ENCODE measurements at places on chromosomes 1 and 21.

DNA sequence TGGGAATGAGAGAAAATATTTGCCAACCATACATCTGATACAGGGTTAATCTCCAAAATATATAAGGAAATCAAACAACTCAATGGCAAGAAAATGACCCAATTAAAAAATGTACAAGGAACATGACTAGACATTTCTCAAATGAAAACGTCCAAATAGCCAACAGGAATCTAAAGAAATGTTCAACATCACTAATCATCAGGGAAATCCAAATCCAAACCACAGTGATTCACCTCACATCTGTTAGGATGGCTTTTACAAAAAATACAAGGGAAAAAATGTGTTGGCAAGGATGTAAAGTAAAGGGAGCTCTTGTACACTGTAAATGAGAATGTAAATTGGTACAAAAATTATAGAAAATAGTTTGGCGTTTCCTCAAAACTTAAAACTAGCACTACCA is 54.7 kb upstream of the ZRANB2 start:
- DNase-seq: no peak

DNA sequence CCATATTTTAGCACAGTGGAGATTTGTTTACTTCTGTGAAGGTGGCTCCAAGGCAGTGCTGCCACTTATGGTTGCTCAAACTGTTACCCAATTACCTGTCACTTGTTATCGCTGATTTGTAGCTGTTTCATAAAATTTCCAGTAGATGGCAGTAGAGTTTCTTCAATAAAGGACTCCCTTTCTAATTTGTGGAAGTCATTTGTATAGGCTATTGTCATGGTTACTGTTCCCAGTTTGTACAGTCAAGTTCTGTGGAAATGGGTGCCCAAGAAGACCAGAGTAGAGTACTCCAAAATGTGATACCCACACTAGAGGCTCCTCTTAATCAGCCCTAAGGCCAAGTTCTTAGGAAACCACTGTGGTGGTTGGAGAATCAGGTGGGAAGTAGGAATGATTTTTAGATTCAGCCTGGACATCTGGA is 186.1 kb downstream of the CLEC20A start:
- DNase-seq: no peak

DNA sequence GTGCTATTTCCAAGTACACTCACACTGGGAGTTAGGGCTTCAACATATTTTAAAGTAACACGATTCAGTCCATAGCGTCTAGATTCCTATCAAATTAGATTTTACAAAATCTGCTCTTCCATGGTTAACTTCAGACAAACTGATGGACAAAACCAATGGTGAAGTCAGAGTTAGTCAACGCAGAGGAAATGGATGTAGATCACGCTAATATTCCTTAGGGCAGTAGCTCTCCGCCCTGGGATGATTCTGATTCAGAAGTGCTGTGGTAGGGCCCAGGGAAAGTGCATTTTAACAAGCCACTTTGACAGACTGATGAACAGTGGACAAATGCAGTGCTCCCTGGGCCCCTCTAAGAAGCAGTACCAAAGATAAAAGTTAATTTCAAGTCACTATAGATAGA is 83.2 kb downstream of the HIVEP3 start:
- DNase-seq: no peak

- no peak for DNase-seq
Observed at GRCh38 chr1:32321712-32322291, 14.2 kb downstream of the MARCKSL1 start.

- DNase-seq: no peak
Observed at GRCh38 chr1:217617126-217617525, 13.8 kb downstream of the GPATCH2 start.

GRCh38 chr21:32574946-32575925 is 10.1 kb downstream of the TCP10L start:
- no peak for DNase-seq

DNA sequence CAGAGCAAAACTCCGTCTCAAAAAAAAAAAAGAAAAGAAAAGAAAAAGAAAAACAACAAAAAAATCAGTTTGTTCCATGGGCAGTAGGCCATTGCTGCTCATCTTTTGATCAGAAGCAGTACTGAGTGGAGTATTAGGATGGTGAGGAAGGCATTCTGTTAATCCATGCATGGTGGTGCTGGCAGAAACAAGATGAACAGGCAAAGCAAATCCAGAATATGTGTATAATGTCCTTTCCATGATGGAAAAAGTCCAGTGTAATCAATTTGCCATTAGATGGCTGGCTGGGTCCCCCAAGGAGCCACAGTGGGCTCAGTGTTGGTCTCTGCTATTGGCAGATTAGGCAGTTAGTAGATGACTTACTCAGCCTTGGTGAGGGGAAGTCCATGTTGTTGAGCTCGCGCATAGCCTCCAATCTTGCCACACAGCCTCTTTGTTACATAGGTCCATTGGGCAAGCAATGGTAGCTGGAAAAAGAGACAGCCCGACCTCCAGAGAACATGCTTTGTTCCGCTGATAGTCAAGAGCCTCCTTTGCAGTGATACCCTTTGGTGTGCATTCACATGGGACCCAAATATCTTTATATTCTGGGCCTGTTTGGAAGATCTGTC is 23.3 kb downstream of the H3-3A start:
- no peak for DNase-seq

- no peak for DNase-seq
Observed at GRCh38 chr1:95635811-95636210, 401.8 kb downstream of the RWDD3 start.

- no peak for DNase-seq
Observed at GRCh38 chr1:236895665-236896387, 100.7 kb downstream of the MTR start.

DNA sequence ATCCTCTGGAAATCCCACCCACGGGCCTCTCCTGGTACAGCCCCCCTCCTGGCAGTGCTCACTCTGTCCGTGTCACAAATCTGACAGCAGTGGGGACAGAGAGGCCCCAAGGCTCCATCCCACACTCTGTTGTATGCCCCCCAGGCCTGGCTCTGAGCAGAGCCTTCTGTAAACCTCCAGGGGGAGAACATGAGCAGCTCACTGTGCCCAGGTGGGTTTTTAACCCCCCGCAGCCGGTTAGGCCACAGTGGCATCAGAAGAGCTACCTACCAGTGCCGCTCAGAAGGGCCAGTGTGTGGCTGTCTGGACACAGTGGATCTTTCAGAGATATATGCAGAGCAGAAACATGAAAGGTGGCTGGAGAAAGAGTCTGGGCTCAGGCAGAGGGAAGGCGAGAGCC is 12.0 kb upstream of the GPR153 start:
- DNase-seq: no peak

DNA sequence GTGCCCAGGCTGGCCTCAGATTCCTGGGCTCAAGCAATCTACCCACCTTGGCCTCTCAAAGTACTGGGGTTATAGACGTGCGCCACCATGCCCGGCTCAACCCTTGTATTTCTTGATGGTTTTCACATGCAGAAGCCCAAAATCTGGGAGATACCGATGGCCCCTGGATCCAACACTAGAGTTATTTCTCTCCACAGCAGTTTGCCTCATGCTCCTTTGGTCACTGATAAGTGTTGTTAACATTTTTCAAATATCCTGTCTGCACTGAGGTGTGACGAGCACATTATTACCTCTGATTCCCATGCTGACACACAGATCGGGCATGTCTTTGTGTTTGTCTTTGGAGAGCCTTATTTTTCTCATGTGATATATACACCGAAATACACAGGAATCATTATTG is 107.0 kb downstream of the KIF26B start:
- no peak for DNase-seq

DNA sequence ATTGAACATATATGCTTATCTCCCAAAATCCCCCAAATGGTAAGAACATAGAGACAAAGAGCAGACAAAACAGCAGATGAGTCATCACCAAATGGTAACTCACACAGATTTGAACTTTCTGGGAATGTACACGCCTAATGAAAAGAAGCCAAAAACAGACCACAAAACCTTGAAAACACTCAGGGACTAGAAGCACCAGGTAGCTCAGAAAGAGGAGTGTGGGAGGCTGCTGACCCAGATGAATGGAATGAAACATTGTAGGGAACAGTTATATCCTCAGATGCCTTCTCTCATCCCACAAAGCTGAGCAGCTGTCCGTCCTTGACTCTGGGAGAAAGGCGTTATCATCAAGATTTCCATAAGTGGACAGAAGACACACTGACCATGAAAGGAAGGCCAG is 307.0 kb upstream of the USP25 start:
- no peak for DNase-seq

GRCh38 chr1:61375082-61375880 is 292.9 kb downstream of the NFIA start:
- DNase-seq: no peak

- no peak for DNase-seq
Observed at GRCh38 chr1:207298636-207299398, 22.7 kb upstream of the CD55 start.

GRCh38 chr1:45796946-45797345 is 6.5 kb upstream of the MAST2 start:
- no peak for DNase-seq

- DNase-seq: no peak
Observed at GRCh38 chr1:55005351-55006140, 6.8 kb downstream of the BSND start.

GRCh38 chr1:47950471-47950870 is 46.7 kb downstream of the TRABD2B start:
- no peak for DNase-seq

DNA sequence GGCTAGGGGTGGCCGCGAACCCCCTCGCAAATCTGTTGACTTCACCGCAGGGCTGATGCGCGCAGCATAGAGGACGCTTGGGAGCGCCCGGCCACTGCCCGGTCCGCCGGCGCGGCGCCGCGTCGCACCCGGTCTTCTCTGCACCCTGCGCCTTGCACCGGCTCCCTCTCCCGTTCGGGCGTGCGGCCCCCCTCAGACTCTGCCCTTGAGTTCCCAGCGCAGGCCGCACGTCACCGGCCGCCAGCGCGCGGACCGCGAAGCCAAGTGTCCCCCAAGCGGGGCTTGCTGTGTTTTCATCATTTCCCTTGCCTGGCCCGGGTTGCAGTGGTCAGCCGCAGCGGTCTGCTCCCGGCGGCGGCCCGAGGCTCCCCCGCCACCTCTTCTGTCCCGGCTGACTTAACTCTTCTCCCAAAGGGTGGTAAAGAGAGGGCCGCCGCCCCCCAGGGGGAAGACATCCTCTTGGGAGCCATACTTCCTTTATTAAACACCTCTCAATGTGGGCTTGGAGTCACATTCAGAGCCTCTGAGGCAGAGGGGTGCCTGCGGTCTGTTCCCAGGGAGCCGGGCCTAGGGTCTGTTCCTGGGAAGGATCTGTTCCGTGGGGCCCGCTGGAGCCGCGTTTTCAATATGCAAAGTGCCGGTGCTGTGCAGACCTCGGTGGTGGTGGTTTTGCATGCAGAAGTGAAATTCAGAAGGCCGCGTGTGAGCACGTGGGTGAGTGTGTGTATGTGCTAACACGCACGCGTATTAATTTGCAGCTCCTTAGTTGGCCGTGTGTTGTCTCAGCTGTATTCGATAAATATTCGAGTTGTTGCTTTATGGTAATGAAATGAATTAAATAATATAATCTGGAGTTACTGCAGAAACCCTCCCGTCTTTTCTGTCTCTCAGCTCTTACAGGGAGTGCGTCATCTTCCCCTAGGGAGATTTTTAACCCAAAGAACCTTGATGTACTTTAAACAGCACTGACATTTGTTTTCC is 17.6 kb downstream of the PBX1 start:
- DNase-seq: no peak

- no peak for DNase-seq
Observed at GRCh38 chr21:24224422-24224821, 1382.9 kb downstream of the MRPL39 start.

- no peak for DNase-seq
Observed at GRCh38 chr1:23895993-23896392, 17.2 kb downstream of the CNR2 start.

DNA sequence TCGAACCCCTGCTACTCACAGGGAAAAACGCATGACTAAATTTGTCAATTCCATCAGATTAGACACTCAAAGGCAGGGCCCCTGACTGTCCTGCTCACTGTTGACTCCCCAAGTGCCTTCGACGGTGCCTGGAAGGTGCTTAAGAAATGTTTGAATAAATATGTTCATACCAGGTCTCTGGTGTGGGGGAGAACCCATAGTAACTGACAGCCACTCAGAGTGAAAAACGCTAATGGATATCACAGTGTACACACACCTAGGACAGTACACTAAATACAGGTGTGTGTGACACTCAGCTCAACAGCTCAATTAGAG is 39.7 kb upstream of the WASF2 start:
- DNase-seq: no peak

GRCh38 chr1:35838693-35839245 is 31.0 kb downstream of the AGO4 start:
- no peak for DNase-seq

DNA sequence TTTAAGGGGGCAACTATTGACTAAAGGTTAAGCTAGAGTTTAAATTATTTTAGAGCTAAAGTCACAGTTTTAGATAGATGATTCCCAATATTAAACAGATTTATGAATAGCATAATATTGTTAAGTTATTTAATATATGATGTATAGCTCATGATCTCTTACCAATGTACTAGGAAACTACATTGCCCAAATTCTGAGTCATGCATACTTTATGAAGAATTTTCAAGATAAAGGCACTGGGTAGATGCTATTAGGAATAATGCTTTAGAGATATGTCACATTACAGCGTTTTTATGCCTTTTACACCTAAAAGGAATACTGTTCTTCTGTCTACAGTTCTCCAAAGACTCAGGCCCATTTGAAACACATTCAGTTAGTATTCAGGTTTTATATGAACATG is 215.1 kb downstream of the NCAM2 start:
- no peak for DNase-seq

DNA sequence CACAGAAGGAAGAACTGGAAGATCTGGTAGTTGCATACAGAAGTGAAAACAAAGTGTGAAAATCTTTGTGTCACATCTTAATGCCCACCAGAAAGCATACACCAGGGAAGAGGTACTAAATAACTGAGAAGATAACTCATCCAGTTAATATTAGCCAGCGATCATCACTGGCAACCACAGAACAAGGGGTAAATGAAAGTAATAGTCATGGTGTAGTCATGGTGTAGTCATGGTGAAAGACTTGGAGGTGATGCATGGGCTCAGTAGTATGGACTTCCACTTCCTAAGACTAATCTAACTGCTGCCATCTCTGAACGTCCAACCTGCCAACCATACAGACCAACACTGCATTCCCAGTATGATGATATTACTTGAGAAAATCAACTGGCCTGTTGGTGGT is 481.2 kb upstream of the NR5A2 start:
- no peak for DNase-seq

- DNase-seq: no peak
Observed at GRCh38 chr1:18324246-18324645, 156.5 kb upstream of the KLHDC7A start.

GRCh38 chr1:68206848-68207689 is 25.3 kb downstream of the WLS start:
- DNase-seq: no peak

DNA sequence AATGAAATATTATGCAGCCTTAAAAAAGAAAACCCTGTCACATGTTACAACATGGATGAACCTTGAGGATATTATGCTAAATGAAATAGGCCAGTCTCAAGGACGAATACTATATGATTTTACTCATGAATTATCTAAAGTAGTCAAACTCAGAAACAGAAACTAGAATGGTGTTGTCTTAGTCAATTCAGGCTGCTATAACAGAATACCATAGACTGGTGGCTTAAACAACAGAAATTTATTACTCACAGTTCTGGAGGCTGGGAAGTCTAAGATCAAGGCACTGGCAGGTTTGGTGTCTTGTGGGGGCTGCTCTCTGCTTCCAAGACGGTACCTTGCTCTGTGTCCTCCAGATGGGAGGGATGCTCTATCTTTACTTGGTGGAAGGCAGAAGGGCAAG is 113.8 kb upstream of the DNAH14 start:
- DNase-seq: no peak

- no peak for DNase-seq
Observed at GRCh38 chr1:20485527-20486456, at the start of gene CAMK2N1. CAMK2N1 (minus strand) TSS chr1:20486210; CDS start chr1:20485379, 831 bp downstream.

GRCh38 chr1:110150330-110151174 is at the start of gene SLC6A17:
SLC6A17 (plus strand) TSS chr1:110150494; CDS start chr1:110166930, 16,436 bp downstream.
- no peak for DNase-seq

All from activated CD8-positive, alpha-beta memory T cell treated with anti-CD3 and anti-CD28 coated beads for 1 hour (primary cell).